ENCODE measurements at places on chromosomes 7 and 10.

DNA sequence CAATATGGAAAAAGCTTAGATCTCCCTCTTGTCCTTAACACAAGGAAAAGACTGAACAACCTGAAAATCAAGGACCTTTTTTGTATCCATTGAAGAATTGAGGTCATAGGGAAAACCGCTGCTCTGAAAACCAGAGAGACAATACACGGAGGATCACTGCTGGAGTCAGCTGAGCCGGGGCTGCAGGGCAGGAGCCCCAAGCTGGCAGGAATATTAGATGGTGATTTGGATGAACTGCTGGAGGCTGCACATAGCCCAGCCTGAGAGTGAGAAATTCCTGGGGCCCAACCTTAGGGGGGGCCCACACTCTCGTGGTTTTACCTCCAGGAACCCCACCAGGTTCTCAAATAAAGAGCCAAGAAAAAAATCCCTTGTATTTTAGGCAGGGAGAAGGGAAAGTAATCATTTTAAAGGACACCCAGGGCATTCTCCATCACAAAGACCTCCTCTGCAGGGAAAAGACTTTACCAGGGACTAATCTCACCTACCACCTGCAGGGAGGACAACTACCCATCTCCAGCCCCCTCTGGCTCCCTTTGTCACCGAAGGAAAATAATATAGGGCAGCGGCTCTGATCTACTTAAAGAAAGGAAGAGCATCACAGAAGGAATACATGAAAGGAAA, 55.4 kb upstream of the RNF32 start:
- no peak for DNase-seq

DNA sequence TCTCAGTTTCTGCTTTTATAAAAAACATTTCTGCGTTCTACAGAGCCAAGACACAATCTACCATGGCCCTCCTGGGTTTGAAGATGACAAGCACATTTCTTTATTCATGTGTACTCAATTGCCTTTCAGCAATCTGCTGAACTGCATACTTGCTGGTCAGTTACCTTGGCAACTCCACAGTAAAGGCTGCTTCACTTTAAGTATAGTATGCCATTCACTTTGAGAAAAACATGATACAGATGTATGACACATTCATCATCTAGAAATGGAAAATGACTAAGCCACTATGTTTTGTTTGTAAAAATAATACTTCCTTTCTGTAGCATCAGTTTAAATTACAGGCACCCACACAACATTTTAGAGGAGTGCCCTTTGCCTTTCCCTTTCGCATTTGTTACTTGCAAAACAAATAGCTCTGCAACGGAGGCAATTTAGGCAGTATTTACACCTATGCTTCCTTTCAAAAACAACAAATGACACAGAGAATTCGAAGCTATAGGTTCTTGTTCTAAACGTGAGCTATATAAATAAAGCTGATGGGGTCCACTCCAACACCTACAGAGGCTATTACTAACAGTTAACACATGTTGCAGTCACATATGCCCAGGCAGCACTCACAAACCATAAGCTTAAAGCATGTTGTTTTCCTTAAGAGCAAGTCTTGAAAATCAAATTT, 23.5 kb downstream of the SGCE start:
- no peak for DNase-seq

GRCh38 chr10:27068217-27068891, 31.9 kb downstream of the ANKRD26 start:
- no peak for DNase-seq

GRCh38 chr10:11263767-11264166, 246.1 kb downstream of the CELF2 start:
- no peak for DNase-seq

DNA sequence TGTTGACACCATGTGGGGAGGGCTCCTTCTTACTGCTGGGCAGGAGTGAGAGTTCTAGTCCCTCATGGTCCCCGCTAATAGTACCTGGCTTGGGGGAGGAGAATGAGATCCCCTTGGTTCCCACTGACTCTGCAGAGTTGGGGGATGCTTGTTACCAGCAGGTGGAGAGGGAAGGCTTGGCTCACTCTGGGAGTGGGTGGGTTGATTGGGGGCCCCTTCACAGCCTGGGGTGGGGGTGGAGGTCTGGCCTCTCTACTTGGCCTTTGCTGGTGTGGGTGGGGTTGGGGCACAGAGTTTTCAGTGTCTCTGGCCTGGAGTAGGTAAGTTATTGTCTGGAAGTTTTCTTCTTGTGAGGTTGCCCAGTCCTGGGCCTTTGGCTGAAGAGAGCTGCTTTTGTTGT, 31.9 kb downstream of the ADCY1 start:
- DNase-seq = no peak

- no peak for DNase-seq
These were observed 64.5 kb downstream of the MCMBP start for GRCh38 chr10:119807960-119808697.

GRCh38 chr7:82347808-82348207, 95.8 kb downstream of the CACNA2D1 start:
- DNase-seq = no peak

DNA sequence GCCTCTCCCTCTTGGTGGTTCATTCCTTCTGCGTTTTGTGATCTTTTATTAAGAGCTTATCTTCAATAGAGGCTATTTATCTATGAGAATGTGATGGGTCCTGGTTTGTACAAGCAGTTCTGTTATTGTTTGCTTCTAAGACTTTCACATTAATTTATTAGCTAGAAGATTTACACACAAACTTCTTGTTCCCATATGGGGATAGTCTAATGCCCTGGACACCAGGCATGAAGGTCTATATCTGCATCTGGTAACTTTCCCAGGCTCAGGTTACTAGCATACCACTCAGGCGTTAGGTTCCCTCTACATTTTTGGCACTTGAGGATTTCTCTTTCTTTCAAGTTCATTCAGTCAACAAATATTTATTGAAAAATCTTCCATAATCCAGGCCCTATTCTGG, 7.7 kb downstream of the XPNPEP1 start:
- no peak for DNase-seq

DNA sequence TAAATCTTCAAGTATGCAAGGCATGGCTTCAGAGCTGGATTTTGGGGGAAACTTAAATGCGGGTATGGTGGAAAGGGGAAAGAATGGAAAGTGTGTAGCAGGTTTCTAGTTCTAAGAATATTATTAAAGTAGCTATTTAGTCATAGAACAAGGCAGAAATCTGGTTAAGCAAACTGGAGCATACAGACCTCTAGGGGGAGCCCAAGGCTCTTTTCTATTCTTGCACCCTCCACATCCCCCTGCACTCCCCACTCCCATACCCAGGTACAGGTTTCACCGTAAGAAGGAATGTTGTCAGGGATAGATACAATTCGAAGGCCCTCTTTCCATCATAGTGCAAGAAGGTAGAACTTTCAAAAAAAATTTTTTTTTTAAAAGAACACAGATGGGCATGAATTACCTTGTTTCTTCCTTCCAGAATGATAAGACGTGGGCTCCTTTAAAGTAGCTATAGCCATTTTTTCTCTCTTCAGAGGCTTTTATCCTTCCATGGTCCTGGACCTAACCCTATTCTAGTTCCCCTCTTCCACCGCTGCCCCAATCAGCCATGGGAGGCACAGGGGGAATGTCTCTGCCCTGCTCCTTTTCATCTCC, 41.5 kb upstream of the SMIM30 start:
- DNase-seq = no peak

GRCh38 chr10:5076615-5077014, 17.6 kb upstream of the AKR1C3 start:
- no peak for DNase-seq

Measured in stimulated activated CD8-positive, alpha-beta memory T cell treated with anti-CD3 and anti-CD28 coated beads, Interleukin-15, amount 100 ng/mL, for 24 hours (primary cell).